Stimulated activated memory B cell treated with anti-CD40 and anti-IgM and Interleukin-4, amounts not matched to agents 10 μg/mL and 1 μg/mL and 100 μg/mL, for 72 hours (primary cell): ENCODE measurements at places on chromosomes 2 and 18.

DNA sequence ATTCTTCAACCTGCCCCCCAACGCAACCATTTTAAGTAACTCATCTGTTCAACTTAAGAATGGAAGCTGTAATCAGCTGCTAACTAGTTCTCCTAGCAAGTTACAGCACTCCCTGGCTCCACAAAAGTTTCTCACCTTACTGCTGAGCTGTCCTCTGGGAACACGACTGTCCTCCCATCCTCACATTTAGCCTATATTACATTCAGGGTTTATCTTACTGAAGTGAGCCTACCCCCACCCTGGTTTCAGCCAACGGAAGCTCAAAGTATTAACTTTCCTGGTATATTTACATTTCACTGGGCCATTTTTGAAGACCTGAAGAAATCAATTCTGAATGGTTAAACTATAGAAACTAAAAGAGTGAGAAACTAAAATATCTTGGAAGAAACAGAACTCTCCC, 64.9 kb upstream of the TANK start:
- no peak overlapping the region for H3K4me3 ChIP-seq
- ATAC-seq = no peak
- H3K27ac ChIP-seq = no peak overlapping the region
- no peaks in the 10 kb centered on the region for H3K36me3 ChIP-seq

- peaks cover 61% of the 10 kb centered on the region for H3K4me1 ChIP-seq
- no peak for ATAC-seq
- H3K27ac ChIP-seq = peak overlapping the region; percentile 57
- H3K27me3 ChIP-seq = peaks cover 8% of the 10 kb centered on the region
These were observed 11.9 kb upstream of the CREG2 start for GRCh38 chr2:101399021-101399799.

DNA sequence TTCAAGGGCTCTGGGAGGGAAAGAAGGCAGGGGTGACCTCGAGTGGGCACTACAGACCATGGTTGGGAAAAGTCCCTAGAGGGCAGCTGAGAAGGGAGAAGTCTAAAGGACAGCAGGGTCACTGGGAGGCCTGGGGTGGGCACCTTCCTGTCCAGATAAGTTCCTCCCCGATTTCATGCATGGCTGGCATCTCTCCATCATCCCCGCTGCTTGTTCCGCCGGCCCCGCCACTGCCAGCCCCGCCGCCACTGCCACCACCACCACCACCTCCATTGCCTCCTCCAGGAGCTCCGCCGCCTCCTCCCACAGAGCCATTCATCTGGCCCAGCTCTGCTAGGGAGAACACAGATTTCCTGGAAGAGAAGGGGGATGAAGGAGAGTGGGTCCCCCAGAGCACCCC, 53.6 kb downstream of the MTHFD2 start:
- no peak for ATAC-seq
- peaks cover under 1% of the 10 kb centered on the region for H3K36me3 ChIP-seq
- H3K4me3 ChIP-seq = no peak overlapping the region
- H3K27me3 ChIP-seq = no peaks in the 10 kb centered on the region
- H3K4me1 ChIP-seq = peaks cover 4% of the 10 kb centered on the region

GRCh38 chr2:135818937-135819610, 17.9 kb downstream of the LCT start:
- ATAC-seq = no peak
- peaks cover 15% of the 10 kb centered on the region for H3K36me3 ChIP-seq
- H3K4me1 ChIP-seq = no peaks in the 10 kb centered on the region
- no peak overlapping the region for H3K4me3 ChIP-seq
- peaks cover 17% of the 10 kb centered on the region for H3K27me3 ChIP-seq

DNA sequence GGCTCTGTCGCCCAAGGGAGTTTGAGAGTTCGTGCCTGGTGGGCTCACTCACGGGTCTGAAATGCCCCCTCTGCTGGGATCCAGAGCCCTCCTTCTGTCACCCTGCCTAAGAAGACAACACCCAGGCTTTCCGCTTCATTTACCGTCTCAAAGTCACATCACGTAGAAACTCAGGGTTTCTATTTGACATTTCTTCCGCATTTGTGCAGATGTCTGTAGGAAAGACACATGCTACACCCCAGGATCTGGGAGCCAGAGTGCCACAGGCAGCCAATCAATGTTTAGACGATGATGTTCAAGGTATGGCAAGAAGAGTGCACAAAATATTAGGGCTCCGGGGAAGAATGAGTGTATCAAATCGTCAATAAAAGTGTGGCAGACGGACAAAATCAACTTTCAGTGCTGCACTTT, 24.4 kb upstream of the ACKR3 start:
- no peaks in the 10 kb centered on the region for H3K27me3 ChIP-seq
- peak; percentile 85 for ATAC-seq
- H3K4me3 ChIP-seq = peak overlapping the region; percentile 65
- H3K4me1 ChIP-seq = peaks cover 69% of the 10 kb centered on the region
- peaks cover 8% of the 10 kb centered on the region for H3K36me3 ChIP-seq

GRCh38 chr18:9996094-9996493, 82.3 kb downstream of the VAPA start:
- H3K27me3 ChIP-seq = peaks cover 18% of the 10 kb centered on the region
- H3K4me1 ChIP-seq = no peaks in the 10 kb centered on the region
- no peak overlapping the region for H3K27ac ChIP-seq

DNA sequence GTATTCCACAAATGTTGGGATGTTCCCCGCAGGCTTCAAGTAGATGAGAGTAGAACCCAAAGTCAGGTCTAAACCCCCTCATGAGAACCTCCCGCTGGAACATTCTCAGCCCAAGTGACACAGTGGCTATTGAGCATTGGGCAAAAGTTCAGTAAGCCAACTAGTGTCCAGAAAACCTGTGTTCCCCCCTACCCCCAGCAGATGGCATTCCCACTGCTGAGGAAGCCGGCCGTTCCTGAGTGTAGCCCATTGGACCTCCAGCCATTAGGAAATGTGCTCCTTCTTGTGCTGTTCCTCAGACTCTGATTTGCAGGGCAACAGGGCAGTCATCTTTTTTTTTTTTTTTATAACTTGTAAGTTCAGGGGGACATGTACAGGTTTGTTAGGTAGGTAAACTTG, 152.1 kb downstream of the NCK2 start:
- no peaks in the 10 kb centered on the region for H3K27me3 ChIP-seq
- no peak overlapping the region for H3K27ac ChIP-seq
- ATAC-seq = no peak
- peaks cover 88% of the 10 kb centered on the region for H3K36me3 ChIP-seq
- no peak overlapping the region for H3K4me3 ChIP-seq
- H3K4me1 ChIP-seq = no peaks in the 10 kb centered on the region

DNA sequence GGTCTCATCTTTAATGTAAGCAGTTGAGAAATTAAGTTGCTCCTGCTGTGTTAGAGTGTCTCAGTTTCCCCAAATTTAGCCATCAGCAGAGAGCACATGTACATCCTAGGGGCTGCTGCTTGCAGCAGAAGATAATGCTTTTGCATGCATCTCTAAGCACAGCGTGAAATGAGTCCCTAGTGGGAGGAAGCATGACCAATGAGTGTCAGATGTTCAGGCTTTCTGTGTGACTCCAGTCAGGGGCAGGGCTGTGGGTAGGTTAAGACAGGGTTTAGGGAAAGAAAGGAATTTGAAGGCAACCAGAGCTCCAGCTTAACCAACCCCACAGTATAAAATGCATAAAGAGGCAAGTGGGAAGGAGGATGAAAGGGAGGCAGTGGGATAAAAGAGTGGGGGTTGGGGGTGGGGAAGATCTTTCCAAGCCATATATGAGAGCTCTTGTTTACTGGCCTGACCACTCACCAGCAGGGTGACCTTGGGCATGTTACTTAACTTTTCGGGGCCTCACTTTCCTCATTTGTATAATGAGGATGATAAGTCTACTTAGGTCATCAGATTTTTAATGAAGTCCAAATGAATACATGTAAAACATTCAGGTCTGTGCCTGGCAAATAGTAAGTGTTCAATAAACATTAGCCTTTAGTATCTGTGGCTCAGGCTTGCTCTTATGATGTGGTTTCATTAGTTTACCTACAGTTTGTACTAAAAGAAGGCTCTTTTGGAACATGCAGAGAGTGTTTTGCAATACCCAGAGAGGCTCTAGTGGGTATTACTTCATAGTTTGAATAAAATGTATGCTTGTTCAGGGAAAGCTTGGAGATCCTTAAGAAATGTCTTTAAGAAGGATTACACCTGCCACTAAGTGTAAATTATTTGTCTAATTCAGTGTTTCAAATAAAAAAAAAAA, 42.7 kb upstream of the PELI1 start:
- peak; percentile 31 for ATAC-seq
- H3K36me3 ChIP-seq = no peaks in the 10 kb centered on the region

DNA sequence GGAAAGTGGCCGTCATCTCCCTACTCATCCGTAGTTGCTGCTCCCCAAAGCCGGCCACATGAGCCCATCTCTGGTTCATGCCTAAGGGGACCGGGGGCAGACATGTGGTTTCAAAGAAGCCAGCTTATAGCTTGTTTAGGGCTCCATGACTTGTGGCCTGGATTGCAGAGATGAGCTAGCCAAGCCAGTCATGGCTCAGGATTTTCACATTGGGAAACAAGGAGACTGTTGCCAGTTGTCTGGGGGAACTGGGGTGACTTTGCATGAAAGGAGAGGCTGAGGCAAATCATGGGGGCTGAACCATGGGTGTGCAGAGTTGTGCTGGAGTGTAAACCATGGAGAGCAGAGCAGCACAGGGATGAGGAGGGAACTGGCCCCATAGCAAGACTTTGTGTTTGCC, 183.0 kb upstream of the APCDD1 start:
- H3K27ac ChIP-seq = no peak overlapping the region
- no peaks in the 10 kb centered on the region for H3K4me1 ChIP-seq
- no peak for ATAC-seq
- no peak overlapping the region for H3K4me3 ChIP-seq

GRCh38 chr2:112977559-112978056, at the start of gene IL36G:
Gene IL36G, plus strand, starts transcription at chr2:112978006. Its CDS starts 633 bp downstream, at chr2:112978639.
- peaks cover 20% of the 10 kb centered on the region for H3K27me3 ChIP-seq
- no peaks in the 10 kb centered on the region for H3K36me3 ChIP-seq

- no peaks in the 10 kb centered on the region for H3K27me3 ChIP-seq
- H3K4me1 ChIP-seq = peaks cover 9% of the 10 kb centered on the region
- H3K27ac ChIP-seq = no peak overlapping the region
- ATAC-seq = no peak
These were observed 35.0 kb downstream of the SRSF7 start for GRCh38 chr2:38716185-38716584.
